ENCODE measurements at places on chromosomes 6 and 20.

- no peak for DNase-seq
Observed at GRCh38 chr6:17341117-17341805, 52.1 kb upstream of the CAP2 start.

GRCh38 chr20:23654000-23654399, 16.2 kb upstream of the CST3 start:
- DNase-seq, result no peak

GRCh38 chr20:42183147-42183546, 565.0 kb upstream of the CHD6 start:
- DNase-seq, result no peak

DNA sequence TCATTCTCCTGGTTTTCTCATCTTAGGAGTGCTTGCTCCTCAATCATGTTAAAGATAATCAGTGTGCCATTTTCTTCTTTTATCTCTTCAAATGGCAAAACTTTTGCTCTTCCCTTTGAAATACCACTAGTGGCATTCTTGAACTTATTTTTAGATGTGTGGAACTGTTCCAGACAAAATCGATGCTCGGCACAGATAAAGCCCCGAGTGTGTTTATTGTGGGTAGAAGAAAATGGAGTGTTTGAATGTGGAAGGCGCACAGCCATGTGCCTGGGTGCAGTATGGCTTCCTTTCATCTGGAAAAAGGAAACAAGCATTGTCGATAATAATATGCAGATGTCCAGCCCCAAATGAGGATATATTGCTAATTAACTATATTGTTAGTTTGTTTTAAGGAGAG, 42.4 kb downstream of the ISM1 start:
- DNase-seq, result no peak

DNA sequence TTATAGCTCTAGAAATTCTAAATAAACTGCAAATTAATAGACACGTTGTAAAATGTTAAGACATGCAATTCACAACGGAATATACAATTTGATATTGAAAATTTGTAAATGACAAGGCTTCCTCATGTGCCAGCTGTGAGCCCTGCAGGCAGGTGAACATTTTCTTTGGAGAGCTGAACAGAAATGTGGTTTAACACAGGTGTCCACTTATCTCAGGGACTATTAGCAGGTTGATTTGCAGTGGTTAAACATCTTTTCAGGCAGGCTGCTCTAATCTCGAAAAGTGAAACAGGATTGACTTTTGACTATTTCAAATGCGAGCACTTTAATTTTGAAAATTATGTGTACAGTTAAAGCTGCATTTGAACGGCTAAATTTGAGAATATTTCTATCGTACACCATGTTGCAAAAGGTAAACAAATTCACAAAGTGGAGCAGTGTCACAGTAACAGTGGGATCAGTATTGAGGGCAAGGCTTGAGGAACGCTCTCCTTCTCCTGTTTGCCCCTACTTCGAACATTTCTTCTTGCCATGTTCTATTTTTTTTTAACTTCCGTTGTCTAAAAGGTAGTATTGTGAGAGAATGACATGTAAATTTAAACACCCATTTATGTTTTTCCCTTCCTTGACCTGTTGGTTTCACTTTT, 210.8 kb downstream of the CDKAL1 start:
- no peak for DNase-seq

DNA sequence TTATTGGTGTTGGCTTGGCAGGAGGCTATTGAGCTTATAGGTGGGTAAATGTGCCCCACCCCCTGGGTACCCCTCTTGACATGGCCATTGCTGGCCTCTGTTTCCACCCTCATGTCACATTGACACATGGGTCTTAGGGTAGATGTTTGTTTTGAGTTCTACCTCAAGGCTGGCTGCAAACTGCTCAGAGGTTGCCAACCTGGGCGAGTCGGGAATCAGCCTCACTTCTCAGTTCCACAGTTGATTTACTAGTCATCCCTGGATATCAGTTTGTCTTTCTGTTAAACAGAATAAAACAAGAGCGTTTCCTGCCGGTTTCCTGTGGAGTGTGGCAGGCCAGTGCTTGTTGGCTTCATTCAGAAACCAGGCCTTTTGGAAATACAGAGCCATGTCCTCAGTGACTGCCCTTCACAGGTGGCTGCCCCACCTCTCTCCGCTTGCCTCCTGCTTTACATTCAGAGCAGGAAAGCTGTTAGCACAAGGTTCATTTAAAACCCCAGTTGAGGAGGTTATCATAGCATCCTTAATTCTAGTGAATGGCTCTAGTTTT, 105.6 kb downstream of the TCP11 start:
- DNase-seq, result no peak

GRCh38 chr6:104601721-104602120, 258.0 kb downstream of the HACE1 start:
- DNase-seq, result no peak

GRCh38 chr6:143884216-143884900, 20.1 kb downstream of the ZC2HC1B start:
- DNase-seq, result no peak

DNA sequence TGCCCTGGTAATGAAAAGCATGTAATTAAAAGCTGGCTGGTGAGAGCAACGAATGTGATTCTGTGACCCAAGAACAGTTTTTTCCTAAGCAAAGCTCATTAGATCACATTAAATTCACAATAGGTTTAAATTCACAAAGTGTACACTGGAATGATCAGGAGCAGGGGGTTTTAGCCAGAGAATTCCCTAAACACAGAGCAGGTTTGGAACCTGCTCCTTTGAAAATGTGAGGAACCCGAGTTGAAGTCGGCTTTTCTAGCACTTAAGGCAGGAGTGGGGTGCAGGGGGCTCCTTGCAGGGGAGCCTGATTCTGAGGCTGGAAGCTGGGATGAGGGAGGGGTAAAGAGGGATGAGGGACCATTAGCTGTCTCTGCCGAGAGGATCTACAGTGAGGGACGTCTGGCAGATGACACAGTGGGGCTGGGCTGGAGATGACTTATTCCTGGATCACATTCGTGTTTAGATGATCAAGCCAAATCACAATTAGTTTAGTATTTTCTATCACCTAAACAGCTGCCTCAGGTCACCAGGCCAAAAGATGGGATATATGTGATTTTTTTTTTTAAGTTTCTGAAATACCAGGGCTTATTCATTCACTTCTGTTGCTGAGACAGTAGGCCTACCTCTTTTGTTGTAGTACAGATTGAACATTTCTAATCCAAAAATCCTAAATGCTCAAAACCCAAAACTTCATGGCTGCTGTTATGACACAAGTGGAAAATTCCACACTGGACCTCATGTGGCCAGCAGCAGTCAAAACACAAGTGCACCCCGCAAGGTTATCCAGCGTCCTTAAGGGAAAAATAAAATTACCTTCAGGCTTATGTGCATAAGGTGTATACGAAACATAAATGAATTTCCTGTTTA, 93.1 kb upstream of the HIVEP1 start:
- no peak for DNase-seq

DNA sequence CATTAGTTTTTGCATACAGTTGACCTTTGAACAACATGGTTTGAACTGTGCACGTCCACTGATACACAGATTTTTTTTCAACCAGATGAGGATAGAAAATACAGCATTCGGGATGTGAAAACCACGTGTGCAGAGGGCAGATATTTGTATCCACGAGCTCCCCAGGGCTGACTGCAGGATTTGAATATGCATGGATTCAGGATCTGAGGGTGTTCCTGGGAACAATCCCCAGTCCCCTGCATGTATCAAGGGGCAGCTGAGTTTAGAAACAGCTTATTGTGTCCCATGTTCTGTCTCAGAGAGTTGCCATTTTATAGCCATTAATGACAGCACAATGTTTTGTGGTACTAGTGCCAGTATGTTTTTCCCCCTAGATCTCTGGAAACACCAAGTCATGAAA, 53.6 kb downstream of the CD164 start:
- DNase-seq, result no peak

- DNase-seq, result no peak
Observed at GRCh38 chr6:26389349-26389894, 6.5 kb downstream of the BTN2A2 start.

DNA sequence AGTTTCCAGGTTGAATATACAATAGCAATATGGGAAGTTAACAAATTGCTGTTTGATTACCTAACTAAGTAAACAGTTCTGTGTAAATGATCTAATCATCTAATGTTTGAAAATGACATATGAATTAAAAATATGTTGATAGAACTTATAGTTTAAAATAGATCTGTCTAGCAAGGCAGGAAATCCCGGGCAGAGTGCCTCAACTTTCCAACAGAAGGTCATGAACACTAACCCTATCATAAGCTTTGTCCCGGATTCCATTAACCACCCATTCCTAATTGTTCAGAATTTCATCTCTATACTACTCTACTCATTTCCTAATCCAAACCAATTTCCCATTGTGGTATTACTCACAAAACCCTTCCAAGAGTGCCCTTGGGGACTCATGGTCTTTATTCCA, 10.2 kb downstream of the TAAR1 start:
- no peak for DNase-seq

DNA sequence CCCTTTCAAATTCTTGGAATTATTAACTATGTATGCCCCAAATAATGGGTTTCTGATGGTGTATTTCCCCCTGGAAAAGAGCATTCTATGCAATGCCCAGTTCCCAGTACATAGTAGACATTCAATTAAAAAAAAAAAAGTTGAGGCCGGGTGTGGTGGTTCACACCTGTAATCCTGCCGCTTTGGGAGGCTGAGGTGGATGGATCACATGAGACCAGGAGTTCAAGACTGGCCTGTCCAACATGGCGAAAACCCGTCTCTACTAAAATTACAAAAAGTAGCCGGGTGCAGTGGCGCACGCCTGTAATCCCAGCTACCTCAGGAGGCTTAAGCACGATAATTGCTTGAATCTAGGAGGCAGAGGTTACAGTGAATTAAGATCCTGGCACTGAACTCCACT, 83.3 kb upstream of the ZNF217 start:
- no peak for DNase-seq

GRCh38 chr6:129748212-129748900, 38.4 kb upstream of the ARHGAP18 start:
- DNase-seq, result no peak

GRCh38 chr6:162679681-162680080, 47.9 kb downstream of the PRKN start:
- no peak for DNase-seq

- DNase-seq, result no peak
Observed at GRCh38 chr6:48281217-48281616, 170.2 kb upstream of the PTCHD4 start.

GRCh38 chr20:57051096-57051495, 215.3 kb downstream of the BMP7 start:
- no peak for DNase-seq

DNA sequence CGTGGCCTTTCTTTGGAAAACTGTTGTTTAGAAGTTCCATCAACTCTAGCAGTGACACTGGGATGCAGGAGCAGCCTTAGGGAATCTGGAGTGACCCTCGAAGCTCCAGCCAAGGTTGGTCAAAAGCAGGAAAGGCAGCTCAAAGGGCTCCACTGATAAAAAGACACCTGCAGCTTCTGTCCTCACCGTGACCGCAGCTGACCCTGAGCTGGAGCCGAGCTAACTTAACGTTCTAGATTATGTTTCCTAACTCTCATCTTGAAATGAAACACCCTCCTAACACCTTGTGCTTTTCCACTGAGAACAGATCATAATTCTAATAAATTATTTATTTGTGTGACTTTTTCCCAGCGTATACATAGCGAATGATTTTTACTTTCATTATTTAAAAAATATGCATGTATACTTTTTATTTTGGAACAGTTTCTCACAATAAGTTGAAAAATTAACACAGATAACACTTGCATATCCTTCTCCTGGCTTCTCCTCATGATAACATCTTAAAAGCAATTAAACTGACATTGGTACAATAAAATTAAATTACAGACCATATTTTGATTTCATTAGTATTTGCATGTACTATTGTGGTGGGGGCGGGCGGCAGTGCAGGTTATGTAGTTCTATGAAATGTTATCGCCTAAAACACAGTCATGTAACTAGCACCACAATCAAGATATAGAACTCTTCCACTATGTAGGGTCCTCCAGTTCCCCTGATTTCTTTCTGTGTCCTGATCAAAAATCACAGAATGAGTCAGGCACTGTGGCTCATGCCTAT, 116.1 kb downstream of the MOXD1 start:
- no peak for DNase-seq

- no peak for DNase-seq
Observed at GRCh38 chr6:71279321-71279720, 9.3 kb upstream of the OGFRL1 start.

GRCh38 chr6:56280126-56280525, 32.7 kb upstream of the COL21A1 start:
- DNase-seq, result no peak

- DNase-seq, result no peak
Observed at GRCh38 chr20:1022871-1023270, 20.8 kb upstream of the RSPO4 start.

GRCh38 chr6:80282913-80283554, 176.6 kb downstream of the BCKDHB start:
- no peak for DNase-seq

DNA sequence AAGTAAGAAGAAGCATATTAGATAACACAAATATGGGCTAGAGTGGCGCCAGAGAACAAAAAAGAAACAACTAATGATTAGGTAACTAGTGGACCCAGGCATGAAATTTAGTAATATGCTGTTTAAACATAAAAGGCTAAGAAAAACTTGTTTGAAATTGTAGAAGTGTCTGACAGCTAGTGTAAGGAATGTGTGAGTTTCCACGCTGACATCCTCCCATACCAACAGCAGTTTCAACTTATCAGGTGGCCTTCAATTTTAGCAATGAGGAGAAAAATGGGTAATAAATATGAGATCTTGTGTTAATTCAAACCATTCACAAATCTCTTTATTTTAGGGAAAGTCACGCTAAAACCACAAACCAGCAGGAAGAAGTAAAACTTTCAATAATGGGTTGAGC, 440.2 kb upstream of the FLRT3 start:
- DNase-seq, result no peak

- no peak for DNase-seq
Observed at GRCh38 chr6:117677553-117678141, 2.4 kb downstream of the NUS1 start.

- DNase-seq, result no peak
Observed at GRCh38 chr6:63066055-63066704, 145.1 kb upstream of the FKBP1C start.

DNA sequence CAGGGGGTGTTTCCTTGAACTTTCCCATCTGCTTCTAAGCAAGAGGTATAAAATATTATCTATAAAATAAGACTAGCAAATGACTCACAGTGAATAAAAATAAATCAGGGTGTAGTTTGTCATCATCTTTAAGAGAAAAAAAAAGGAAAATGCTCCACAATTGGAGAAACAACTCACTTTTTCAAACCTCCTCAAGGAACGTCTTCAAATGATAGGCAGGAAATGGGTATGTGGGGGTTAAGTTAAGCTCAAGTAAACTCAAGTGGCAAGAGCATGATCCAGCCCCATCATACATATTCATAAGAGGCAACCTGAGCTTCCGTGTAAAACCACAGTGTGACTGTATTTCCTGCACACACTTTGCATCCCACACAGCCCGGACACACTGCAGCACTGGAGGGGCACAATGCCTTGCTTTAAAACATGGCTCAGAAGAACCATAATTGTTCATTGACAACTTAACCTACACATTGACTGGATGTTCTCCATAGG, 58.5 kb upstream of the CEP85L start:
- peak; percentile 54 for DNase-seq

Data from hematopoietic multipotent progenitor cell (in vitro differentiated cells).